ENCODE measurements at places on chromosomes 2 and 18.

- DNase-seq: no peak
Observed at GRCh38 chr2:144529841-144530240, 9.9 kb upstream of the ZEB2 start.

GRCh38 chr2:47086571-47086970 lies 68.5 kb downstream of the STPG4 start:
- no peak for DNase-seq

DNA sequence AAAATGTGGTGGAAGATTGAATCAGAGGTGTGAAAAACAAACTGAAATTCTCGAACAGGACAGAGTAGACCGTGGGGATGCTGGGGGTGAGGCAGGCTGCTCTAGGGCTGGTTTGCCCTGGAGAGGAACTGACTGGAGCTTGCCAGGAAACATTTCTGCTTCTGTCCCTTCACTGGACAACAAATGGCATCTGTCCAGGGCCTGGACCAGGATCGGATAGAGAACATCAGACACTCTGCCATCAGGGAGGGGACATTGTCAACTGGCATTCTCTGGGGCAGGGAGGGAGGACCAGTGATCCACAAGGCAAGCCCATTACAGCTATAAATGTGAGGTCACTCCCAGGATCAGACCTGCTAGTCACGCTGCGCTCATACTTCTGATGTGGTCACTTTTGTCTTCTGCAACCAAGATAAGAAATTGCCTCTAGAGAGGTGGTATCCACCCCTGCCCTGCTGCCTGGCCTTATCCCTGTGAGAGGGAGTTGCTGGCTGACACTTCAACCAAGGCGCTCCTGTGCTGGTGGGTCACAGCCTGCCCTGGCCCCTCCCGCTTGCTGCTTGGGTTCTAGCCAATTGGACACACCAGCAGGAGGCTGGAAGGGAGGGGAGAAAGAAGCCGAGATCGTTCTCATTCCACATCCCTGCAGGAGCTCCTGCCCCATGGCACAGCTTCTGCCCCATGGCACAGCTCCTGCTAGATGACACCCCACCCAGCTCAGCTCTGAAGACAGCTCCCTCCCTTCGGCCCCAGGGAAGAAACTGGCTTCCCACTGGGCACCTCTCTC lies 8.7 kb downstream of the NPPC start:
- no peak for DNase-seq

DNA sequence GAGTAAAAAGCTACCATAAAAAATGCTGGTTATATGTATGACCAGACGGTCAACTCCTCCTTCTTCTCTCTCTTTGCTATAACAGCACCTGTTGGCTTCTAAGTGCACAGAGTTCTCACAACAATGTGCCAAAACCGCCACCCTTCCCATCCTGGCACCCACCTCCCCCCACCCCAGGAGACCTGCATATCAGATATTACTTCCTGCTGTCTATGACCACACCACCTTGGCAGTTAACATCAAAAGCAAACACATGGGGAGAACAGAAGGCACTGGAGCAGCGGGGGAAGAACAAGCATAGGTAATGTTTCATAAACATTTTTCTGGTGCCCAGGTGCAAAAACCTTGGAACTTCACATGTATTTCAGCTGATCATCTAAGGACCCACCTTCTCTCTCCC lies 15.5 kb downstream of the SPRED2 start:
- no peak for DNase-seq

DNA sequence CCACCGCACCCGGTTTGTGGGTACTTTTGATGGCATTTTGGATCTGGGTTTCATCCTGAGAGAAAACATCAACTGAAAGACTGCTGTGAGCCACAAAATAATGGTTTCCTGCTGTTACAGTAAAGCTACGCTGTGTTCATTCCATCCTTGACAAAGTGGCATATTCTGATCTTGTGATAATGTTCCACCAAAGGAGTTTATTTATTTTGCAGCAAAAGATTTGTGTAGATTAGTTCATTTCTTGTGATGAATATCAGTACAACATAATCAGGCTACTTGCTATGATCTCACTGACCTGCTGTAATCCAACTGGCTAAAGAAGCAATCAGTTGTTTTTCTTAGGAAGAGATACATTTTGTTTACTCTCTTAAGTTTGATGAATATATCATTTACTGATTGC lies 45.0 kb downstream of the EEF1B2 start:
- no peak for DNase-seq

DNA sequence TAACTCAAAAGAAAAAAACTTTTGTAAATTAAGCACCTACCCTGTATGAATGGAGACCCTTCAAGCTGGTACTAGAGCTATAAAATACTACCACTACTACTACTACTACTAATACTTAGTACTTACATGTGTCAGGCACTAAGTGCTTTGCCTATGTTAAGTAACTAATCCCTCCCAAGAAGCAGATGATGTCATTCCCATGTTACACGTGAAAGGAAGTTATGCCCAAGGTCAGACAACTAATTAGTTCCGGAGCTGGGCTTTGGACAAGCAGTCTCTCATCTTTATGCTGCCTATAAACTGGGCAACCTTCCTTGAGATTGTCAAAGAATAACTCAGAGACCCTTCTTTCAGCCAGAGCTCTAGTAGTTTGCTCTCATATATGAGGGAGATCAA lies 13.9 kb upstream of the ATP6V1B1 start:
- DNase-seq: no peak

GRCh38 chr2:212520340-212520739 lies 18.3 kb downstream of the ERBB4 start:
- DNase-seq: no peak

GRCh38 chr2:55232863-55233657 lies 572 bp downstream of the RPS27A start:
- peak; percentile 26 for DNase-seq

- peak; percentile 97 for DNase-seq
Observed at GRCh38 chr2:207504513-207505170, 25.1 kb upstream of the CREB1 start.

DNA sequence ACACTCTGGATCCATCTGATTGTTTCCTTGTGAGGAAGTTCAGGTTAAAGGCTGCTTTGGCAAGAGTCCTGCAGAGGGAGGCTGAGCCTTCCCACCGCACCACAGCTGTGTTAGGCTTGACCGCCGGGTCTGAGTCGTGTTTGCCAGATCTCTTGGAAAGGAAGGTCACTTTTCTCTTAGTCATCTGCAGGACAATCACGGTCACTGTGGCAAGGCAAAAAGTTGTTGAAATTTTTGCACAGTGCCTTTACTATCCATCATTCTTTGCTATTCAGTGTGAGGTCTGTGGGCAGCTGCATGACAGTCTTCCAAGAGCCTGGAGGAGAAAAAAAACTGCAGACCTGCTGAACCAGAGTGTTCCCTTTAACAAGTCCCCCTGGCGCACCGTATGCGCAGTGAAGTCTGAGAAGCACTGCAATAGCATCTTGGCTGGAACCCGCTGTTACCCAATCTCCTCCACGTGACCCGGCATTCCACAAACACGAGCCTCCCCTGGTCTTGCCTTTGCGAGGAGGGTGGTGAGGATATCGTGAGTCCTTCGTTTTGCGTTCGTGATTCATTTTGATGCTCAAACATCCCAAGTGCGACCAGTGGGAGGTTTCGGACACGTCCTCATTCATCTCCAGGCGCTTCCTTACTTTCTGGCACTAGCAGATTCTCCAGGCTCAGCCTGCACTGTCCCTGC lies 23.0 kb downstream of the BIN1 start:
- peak; percentile 94 for DNase-seq

- DNase-seq: peak; percentile 75
Observed at GRCh38 chr2:36404318-36404717, 48.7 kb downstream of the CRIM1 start.

Measured in astrocyte of the spinal cord (primary cell).